ENCODE measurements at places on chromosomes 2 and 18.

DNA sequence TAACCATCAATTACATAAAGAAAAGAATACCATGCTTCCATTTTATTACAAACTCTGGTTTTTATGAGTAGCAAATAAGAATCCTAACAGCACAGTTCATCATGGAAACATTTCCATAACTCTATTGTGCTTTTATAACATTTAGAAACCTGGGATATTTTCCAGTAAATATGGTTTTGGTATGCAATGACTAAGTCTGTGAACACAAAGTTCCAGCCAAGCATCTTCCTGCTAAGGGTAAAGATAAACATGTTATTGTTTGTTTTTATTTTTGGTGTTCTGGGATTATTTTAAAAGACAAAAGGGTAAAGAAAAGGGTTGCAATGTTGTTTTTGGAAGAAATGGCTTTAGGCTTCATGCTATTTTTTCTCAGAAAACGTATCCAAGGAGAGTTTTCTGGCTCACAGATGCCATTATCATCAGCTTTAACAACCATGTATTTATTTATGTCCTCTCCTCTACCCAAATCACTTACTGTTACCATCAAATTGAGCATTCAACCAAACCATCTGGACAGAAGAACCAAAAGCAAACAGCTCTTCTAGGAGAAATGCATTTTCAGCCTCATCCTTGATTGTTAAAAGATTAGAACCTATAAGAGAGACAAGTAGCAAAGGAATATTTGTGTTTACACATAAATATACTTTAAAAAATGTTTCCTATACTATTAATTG is 116.0 kb downstream of the PLA2R1 start:
- DNase-seq = peak; percentile 94

GRCh38 chr2:71746946-71747501 is 293.7 kb downstream of the DYSF start:
- DNase-seq = no peak

DNA sequence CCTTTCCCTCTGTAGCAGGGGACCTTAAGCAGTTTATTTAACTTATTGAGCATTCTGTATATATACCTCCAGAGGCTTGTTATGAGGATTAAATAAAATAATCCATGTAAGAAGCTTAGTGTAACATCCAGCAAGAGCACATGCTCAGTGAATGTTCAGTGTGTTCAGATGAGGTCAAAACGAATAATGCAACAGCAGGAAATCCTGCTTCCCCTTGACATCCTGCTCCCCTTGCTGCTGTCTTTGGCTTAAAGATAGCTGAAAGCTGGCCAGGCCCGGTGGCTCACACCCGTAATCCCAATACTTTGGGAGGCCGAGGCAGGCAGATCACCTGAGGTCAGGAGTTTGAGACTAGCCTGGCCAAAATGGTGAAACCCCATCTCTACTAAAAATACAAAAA is 68.7 kb downstream of the COL4A4 start:
- DNase-seq = no peak

DNA sequence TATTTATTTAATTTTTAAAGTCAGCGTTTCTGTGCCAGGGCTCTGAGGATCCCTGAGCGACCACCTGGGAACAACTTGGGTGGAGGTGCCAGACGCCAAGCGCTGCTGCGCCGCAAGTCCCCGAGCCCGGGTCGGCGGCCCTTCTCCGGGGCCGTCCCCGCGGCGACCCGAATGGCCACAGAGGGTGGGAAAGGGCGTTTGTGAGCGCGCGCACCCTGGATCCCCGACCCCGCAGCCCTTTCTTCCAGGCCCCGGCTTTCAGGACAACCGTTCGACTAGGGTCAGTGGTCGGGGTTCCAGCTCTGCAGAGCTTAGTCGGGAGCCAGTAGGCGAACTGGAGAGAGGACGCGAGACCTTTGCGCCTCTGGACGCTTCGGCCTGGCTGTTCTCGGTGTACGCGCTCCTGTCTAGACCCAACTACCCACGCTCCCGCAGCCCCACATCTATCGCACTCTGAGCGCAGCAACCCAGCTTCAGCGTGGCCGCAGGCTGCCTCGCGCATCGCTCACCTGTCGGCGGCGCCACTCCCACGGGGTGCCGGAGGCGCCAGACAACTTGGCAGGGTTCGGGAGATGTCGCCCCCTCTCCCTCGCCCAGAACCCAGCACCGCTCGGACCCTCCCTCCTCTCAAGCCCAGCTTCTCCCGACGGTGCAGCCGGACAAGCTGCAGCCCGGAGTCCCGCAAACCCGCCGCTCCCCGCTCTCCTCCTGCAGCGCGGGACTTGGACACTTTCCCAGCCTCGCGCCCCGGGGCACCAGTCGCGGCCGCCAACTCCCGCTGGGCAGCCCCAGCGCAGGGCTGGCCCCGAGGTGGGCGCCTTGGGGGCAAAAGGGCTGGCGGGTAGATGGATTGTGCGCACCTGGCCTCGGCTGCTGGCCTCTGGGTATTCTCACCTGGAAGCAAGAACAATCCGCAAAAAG is 758 bp downstream of the LYPD1 start:
- DNase-seq = peak; percentile 24

- no peak for DNase-seq
Measured at GRCh38 chr2:100248044-100248330, 74.3 kb downstream of the LONRF2 start.

DNA sequence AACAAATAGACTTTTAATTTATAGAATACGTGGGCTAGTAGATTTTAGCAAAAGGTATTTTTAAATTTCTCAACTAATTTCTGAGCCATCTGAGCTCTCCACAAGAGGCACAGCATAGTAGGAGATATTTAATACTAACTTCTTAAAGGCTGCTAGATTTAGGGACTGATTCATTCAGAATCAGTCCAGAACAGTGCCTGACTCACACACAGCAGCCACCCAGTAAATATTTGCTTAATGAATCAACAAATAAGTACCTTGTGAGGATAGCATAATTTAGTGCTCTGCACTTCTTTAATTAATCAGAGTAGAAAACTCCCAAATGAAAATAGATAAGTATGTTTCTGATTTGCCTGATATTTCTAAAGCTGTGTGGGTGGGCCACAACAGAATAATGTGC is 35.6 kb upstream of the SYT4 start:
- no peak for DNase-seq

- DNase-seq = no peak
Measured at GRCh38 chr2:234158812-234159211, 108.3 kb downstream of the SPP2 start.

DNA sequence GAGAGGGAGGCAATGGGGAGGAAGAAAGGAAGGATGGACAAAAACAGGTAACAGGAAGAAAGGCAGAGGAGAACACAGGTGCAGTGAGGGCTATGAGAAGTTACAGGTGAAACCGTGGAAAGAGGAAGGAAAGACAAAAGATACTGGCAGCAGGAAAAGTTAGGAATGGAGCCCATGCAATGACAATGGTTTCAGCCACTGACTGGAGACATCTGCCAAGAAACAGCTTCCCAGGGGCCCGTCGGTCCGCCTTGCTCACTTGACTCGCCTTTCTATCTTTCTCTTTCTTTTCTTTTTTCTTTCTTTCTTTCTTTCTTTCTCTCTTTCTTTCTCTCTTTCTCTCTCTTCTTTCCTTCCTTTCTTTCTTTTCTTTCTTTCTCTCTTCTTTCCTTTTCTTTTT is 37.5 kb downstream of the ST8SIA5 start:
- DNase-seq = peak; percentile 11

- no peak for DNase-seq
Measured at GRCh38 chr2:235851828-235852525, 316.2 kb downstream of the GBX2 start.

GRCh38 chr2:69514819-69515218 is 77.6 kb upstream of the NFU1 start:
- DNase-seq = no peak

DNA sequence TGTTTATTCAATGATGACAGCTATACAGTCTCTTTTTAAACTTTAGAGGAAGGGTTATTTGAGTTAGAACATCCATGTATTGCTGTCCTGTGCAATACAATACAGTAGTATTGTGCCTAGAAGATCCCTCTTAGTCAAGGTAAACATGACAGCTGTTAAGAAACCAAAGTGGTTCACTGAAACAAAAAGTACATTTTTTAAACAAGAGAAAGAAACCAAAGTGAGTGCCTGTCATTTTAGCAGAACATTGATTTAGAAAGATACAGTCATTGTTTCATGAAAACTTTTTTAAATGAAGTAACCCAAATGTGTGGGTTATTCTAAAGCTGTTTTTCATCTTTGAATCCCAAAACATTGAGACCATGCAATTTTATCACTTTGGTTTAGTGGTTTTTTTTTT is 15.5 kb downstream of the ITPRID2 start:
- DNase-seq = no peak

DNA sequence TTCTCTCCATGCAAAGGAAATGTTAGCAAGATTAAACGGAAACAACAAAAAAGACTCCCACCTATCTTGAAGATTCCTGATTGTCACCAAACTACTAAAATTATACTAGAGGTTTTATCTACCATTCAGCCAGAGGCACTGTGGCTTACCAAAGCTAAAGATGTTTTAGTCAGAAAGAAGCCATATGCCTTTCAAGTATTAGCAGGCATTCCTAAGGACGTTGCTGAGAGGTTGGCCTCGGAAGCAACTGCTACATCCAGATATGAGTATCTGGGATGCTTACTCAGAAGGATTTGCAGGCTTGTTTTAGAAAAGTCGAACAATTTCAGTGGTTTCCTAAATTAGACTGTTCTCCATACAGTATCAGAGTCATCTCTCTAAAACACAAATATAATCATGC is 88.3 kb upstream of the UBE2E3 start:
- no peak for DNase-seq

DNA sequence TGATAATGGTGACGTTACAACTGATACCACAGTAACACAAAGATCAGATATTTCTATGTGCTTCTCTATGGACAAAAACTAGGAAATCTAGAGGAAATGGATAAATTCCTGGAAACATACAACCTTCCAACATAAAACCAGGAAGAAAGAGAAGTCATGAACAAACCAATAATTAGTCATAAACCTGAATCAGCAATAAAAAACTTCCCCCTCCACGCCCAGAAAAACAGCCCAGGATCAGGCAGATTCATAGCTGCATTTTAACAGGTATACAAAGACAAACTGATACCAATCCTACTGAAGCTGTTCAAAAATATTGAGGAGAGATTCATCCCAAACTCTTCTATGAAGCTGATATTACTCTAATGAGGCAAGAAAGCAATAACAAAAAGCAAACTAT is 1535.2 kb upstream of the LRRTM1 start:
- no peak for DNase-seq

- no peak for DNase-seq
Measured at GRCh38 chr18:23972453-23972852, 42.1 kb upstream of the TTC39C start.

GRCh38 chr2:10410823-10411437 is 37.2 kb downstream of the ODC1 start:
- DNase-seq = peak; percentile 72

DNA sequence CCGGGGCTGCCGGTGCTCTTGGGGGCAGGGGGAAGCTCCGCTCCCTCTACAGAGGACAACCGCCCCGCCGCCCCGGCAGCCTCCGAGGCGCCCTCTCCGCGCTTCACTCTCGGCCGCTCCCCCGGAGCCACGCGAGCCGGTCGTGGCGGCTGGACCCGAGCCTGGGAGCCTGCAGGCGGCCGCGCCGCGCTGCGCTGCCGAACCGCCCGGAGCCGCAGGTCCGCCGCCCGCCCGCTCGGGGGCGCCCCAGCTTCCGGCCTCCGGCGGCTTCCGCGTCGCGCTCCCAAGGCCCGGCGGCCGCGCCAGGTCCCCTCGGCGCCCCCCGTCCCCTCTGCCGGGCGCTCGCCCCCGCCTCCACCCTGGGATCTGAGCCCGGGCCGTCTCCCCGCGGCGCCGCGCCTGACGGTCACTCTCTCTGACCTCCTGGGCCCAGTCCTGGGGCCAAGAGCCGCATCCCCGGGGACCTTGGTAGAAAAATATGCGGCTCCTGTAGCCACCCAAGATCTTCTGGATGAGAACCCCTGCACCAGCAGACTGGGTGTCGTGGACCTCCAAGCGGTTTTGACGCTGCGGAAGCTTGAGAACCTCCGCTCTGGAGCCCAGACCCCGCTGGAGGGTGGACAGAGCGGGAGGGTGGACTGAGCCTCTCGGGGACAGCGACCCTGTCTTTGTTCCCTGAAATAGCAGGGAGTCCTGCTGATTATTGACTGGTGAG is 44.3 kb downstream of the SERTAD2 start:
- peak; percentile 71 for DNase-seq

DNA sequence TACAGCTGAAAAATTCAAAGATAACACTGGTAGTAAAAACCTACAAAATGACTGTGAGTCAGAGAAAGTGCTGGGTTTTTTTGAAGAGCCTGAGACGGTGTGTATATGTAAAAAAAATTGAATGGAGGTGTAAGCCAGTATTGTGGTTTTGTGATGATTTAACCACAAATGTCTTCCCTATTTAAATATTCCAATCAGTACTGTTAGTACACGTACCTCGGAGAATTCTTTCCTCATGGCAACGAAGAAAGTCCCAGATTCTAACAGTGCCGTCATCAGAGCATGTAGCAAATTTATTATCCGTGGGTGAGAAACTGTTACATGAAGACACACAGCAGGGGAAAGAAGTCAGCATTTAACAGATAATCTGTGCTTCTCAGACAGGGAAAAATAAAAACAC is 48.1 kb downstream of the WDR33 start:
- DNase-seq = no peak

- DNase-seq = no peak
Measured at GRCh38 chr2:240998706-240998994, 232 bp downstream of the SNED1 start.

- no peak for DNase-seq
Measured at GRCh38 chr2:130259594-130259993, 61.4 kb upstream of the TUBA3E start.

DNA sequence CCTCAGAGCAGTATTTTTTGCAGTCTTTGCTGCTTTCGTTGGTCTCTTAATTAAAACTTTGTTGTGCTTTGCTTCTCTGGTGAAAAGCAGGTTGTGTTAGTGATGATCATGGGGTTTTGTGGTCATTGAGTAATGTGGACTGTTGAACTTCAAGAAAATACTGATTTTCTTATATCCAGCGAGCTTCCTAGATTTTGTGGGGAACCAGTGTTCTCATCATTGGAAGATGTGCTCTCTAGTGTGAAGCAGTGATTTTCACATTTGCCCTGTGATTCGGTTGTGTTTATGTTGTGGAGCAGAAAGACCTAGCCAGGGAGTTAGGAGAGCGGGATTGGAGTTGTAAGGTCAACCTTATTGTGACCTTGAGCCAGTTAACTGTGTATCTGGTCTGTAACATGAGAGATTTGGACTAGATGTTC is 12.4 kb downstream of the ASAP2 start:
- DNase-seq = no peak

- DNase-seq = peak; percentile 63
Measured at GRCh38 chr18:25077038-25077943, 274.7 kb downstream of the ZNF521 start.

DNA sequence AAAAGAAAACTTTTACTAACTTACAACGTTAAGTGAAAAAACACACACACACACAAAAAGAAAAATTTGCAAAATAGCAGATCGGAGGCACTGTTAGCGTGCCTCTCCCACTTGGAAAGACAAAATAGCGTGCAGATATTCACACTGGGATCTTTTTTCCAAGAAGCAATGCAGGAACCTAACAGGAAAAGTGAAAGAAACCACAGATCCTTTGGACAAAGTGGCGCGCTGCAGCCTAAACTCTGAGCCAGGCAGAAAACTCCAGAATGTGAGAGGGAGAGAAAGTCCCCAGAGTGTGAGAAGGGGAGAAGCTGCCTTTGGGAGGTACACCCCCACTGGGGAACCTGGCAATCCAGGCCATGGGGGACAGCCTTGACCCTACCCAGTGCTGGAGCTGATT is 70.7 kb upstream of the SERPINE2 start:
- peak; percentile 84 for DNase-seq

- DNase-seq = no peak
Measured at GRCh38 chr18:45749918-45750689, 26.1 kb downstream of the SLC14A1 start.

GRCh38 chr2:68487773-68488355 is 20.5 kb downstream of the APLF start:
- peak; percentile 47 for DNase-seq

GRCh38 chr2:213089438-213089837 is 62.0 kb downstream of the IKZF2 start:
- DNase-seq = no peak

Data from muscle of leg (tissue), 16 donors.